ENCODE measurements at places on chromosomes 6 and 20.

DNA sequence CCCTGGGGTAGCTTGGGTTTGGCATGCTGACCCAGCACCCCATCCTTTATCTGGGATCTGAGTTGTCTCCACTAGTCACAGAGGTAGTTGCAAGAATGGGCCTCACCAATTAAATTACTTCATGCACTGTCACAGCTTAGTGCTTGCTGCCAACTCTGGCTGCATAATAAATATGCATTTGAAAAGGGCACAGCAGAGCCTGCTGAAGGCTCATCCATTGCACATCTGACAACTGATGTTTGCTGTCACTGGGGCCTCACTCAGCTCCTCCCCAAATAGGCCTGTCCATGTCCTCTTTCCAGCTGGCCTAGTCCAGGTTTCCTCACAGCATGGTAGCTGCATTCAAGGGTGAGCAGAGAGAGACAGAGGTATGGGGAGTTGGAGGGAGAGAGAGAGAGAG, 13.3 kb upstream of the NXT1 start:
- no peak for DNase-seq

DNA sequence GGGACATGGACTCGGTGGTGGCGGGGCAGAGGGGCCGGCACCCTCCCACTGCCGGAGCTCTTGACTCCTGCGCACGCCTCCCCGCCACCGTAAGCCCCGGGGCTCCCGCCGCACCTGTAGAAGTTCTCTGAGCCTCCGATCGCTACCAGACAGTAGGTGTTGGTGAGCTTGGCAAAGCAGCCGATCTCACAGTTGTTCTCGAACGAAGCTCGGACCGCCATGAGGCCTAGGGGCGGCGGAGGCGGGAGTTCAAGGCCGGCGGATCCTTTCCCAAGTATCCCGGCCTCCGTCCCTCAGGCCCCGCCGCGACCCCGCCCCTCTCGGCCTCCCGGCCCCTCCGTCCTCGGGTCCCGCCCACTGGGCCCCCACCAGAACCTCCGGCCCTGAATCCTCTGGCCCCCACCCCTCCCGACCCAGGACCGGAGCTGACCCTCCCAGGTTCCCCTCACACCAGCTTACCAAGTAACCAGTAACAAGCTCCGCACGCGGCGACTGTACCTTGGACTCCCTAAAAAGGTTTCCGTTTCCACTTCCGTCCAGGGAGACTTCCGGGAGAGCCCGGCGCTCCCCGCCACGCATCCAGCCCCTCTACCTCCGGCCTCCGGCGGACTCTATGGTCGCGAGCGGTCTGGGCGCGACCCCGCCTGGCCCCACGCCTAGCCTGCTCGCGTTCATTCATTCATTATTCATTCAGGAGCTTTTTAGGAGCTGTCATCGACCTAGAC, at the start of gene EIF6:
Gene EIF6 (minus strand): TSS at position 506 of the 725 bp plus-strand sequence. CDS start 285 bp downstream, at position 221.
- peak; percentile 82 for DNase-seq

DNA sequence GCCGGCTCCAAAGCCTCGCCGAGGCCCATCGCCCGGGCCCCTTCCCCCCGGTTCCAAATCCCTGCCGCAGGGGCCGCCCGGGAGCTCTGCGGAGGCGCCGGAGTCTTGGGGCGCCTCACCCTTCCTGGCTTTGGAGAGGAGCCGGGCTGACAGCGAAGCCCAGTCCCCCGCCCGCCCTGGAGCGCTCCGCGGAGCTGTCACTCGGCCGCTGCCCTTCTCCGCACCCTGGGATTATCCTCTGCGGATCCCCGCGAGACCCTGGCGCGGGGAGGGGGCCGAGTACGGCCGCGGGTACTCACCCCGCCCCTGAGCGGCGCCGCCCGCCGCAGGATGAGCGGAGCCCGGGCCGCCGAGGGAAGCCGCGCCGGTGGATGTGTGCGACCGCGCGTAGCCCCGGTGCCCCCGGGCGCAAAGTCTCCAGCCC, 343 bp downstream of the SNAP91 start:
- DNase-seq = peak; percentile 23

DNA sequence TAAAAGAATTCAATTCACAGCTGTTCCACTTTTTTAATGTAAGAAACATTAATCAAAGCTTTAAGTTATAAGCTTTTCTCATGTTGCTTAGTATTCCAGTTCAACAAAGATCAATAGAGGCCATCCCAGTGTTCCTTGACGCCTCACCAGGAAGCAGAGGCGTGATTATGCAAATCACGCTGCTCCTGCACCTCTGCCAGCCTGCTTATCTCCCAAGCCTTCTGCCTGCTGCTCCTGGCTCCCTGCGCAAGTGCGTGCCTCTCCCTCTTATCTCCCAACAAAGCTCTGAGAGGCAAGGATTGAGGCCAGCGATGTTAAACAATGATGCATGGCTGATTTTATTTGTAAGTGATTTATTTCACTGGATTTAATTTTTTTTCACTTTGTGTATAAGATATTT, 42.8 kb downstream of the INSM1 start:
- DNase-seq = peak; percentile 32

- DNase-seq = no peak
These were observed 29.2 kb downstream of the C6orf141 start for GRCh38 chr6:49579649-49580048.

DNA sequence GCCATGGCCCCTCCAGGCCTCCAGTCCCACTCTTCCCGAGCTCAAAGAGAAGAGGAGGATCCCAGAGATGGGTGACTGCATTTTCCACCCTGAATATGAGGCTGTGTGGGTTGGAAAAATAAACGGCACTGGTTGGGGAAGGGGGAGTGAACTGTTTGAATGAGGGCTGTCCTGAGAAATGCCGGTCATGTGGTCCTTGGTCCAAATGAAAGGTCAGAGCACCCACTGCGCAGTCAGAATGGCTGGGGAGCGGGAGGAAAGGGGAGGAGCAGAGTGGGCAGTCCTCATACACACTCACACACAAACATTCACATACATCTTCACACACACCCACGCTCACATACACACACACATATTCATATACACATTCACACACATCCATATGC, 83.1 kb downstream of the MRPL14 start:
- no peak for DNase-seq

GRCh38 chr6:138103871-138104270, 3.3 kb downstream of the PERP start:
- no peak for DNase-seq

DNA sequence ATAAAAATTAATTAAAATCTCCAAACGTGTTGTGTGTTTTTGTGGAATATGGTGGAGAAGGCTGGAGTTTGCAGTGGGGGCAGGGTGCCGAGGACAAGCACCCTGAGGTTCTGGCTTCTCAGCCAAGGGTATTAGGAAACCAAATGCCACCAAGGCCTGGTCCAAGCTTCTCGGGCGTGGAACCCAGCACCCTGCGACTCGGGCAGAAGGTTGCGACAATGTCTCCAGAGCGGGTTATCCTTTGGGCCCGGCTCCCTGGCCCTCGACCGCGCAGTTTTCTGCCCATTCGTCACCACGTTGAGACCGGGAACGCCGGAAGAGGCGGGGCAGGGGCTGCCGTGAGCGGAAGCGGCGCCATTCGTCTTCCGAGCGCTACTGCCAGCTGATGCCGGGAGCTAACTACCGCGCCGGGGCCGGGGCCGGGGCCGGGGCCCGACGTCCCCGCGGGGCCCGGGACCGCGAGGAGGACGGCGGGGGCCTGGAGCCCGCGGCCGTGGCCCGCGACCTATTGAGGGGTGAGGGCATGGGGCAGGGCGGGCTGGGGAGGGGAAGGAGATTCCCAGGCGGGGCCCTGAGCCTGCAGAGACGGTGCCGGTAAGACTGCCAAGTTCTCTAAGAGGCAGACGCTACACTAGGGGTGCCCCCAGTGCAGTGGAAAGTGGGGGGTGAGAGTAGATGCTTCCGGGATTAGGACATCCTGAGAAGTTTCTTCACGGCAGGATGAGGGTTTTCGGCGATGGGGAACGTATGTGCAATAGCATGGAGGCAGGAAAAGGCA, at the start of gene RRP36:
Gene RRP36 (plus strand): TSS at position 354 of the 778 bp plus-strand sequence. CDS start 32 bp downstream, at position 386.
- peak; percentile 76 for DNase-seq

GRCh38 chr6:38489951-38490350, 149.8 kb downstream of the BTBD9 start:
- no peak for DNase-seq

- DNase-seq = peak; percentile 80
These were observed 18.7 kb downstream of the SERPINB6 start for GRCh38 chr6:2952557-2953095.

- no peak for DNase-seq
These were observed 71.2 kb downstream of the KIAA0319 start for GRCh38 chr6:24574809-24575208.

DNA sequence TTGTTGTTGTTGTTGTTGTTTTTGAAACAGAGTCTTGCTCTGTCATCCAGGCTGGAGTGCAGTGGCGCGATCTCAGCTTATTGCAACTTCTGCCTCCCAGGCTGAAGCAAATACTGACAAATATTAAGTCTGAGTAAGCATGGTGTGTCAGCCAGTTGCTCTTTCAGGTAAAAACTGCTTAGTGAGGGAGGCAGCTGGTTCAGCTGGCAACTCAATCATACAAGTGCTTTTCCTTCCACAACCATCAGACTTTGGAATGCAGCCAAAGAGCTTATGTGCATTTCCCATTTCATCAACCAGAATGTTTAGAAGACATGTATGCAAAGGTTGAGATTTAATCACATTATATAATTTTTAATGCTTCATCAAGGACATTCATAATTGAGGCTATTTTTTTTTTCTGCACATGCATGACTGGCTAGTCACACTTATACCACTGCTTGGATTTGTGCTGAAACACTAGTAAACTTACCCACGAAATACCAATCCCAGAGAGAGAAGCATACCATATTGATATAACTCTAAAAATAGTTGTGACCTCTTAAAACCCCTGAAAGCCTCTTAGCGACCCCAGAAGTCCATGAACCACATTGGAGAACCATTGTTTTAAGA, 56.0 kb downstream of the CLIC5 start:
- peak; percentile 3 for DNase-seq

DNA sequence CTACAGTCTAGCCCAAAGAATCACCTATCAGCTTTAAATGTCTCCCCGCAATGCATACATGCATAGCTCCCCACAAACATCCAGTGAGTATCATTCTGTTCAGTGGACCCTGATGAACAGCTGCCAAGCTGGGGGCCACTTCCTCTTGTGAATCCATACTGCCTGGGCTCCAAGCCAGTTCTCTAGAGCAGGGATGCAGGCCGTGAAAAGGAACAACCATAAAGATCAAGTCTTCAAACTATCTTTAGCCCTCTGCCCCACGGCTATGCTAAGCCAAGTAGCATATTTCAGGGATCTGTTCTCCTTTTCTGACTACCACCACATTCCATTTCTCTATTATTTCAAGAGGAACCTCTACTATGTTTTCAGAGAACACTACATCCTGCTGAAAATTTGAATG, 191.7 kb upstream of the BTBD3 start:
- DNase-seq = peak; percentile 25

DNA sequence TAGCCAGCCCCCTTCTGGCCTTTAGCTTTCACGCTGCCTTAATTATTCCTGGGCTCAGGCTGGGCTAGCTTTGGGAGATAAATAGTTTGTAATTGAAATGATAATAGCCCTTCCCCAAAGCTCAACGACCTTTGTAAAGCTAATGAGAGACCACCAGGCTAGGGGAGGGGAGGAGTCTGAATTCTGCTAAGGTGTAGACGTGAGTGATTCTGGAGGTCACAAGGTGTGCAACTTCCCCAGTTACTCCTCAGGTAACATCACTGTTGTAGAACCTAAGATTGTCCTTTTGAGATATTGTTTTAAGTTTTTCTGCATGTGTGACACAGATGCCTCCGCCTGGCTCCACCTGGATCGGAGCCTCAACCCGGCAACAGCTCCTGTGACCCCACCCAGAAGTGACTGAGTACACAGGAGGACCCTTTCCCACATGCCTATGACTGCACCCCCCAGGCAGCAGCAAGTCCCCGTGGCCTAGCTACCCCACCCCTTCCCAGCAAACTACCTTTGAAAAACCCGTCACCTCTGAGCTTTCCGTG, 5.8 kb upstream of the GPR31 start:
- DNase-seq = no peak

GRCh38 chr6:52328303-52328662, 33.7 kb upstream of the PAQR8 start:
- DNase-seq = no peak

- DNase-seq = no peak
These were observed 283.0 kb downstream of the CDH4 start for GRCh38 chr20:61535091-61535490.

DNA sequence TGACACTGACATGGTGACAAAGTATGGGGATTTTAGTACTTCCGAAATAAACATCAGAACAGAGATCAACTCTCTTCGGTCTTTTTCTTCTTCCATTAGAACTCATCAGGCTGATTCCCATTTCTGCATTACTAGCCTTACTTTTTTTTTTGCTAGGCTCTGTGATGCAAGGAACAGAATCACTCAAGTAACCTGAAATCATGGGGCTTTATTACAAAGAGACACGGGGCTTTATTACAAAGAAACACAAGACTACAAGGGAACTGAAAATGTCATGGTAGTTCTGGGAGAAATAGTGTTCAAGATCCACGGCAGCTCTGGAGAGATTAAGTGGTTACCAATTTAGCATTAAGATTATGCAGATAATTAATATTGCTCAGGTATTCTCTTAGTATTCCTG, 11.6 kb downstream of the SOX4 start:
- DNase-seq = no peak

GRCh38 chr6:157235600-157236039, 87.7 kb downstream of the TMEM242 start:
- peak; percentile 51 for DNase-seq

- no peak for DNase-seq
These were observed 44.1 kb downstream of the GPX5 start for GRCh38 chr6:28569748-28570147.

- DNase-seq = no peak
These were observed 744.9 kb downstream of the PTPRT start for GRCh38 chr20:42444799-42445198.

DNA sequence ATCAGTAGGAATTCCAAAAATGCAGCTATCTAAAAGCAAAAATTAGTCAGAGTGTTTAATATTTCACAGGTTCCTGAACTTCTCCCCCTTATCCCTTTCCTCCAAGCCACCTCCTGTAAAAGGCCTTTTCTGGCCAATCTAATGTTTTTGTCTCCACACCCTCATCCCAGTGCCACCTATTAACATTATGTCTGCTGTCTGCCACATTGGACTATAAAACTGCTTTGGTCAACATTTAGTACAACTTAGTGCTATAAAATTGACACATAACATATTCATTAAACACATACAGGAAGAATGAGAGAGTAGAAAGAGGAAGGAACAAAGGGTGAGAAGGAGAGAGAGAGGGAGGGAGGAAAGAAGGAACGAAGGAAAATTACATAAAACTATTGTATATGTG, 47.7 kb downstream of the MMUT start:
- DNase-seq = no peak

DNA sequence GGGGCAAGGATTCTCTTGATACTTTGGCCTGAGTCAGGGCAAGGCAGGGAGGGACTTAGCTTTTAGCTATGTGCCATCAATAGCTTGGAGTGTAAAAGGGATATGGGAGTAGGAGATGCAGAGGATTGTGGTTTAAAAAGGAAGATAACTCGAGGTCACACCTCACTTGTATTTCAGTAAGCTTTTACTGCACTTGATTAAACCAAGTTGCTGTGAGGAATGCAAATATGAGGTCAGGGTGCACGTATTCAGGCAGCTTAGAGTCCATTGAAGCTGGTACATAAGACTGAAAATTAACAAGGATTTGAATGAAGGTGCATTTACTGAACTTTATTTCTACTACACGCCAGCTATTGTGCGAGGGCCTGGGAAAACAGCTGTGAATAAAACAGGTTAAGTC, 32.1 kb downstream of the DSTN start:
- DNase-seq = no peak

Data from lung microvascular endothelial cell (primary cell).